ENCODE measurements at places on chromosomes 5 and 9. TPM values are rescaled to one million over a fixed set of nuclear protein-coding genes. Genes with fewer than 3 reads are reported as not detected.
A peak's percentile ranks its signal among the peaks of the same experiment; 100 is the strongest.

Gene TYRP1
- total RNA-seq = 13.4 TPM

Gene ARHGAP26
- total RNA-seq = 5.5 TPM

Gene FGD3
- 0.20 TPM for total RNA-seq

DNA sequence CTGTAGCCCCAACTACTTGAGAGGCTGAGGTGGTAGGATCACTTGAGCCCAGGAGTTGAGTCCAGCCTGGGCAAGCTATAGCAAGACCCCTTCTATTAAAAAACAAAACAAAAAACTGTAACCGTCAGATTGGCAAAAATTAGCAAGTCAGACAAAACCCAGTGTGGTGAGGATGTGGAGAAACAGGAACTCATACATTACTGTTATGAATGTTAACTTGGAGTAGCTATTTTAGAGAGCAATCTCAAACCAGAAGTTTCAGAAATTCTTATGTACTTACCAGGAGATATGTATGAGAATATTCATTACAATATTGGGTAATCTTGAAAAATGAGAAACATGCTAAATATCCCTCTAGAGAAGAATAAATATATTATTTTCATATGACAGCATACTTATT lies 120.3 kb downstream of the INVS start:
- no peak for DNase-seq

DNA sequence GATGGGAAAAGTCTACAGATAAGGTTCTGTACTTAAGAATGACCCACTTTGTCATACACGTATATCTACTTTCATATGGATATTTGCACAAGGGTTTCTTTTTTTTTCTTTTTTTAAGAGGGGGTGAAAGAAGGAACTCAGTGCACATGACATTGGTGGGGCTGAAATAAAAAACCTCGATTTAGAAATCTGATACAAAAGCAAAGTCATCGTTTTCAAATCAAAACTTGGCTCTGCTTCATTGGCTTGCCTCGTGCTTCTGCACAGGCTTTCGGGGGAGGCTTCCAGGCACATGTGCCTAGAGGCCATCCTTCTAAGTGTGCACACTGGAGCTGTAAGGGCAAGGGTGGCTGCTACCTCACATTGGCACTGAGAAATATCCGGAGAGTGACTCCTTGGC lies 31.1 kb downstream of the PTTG1 start:
- DNase-seq = no peak

DNA sequence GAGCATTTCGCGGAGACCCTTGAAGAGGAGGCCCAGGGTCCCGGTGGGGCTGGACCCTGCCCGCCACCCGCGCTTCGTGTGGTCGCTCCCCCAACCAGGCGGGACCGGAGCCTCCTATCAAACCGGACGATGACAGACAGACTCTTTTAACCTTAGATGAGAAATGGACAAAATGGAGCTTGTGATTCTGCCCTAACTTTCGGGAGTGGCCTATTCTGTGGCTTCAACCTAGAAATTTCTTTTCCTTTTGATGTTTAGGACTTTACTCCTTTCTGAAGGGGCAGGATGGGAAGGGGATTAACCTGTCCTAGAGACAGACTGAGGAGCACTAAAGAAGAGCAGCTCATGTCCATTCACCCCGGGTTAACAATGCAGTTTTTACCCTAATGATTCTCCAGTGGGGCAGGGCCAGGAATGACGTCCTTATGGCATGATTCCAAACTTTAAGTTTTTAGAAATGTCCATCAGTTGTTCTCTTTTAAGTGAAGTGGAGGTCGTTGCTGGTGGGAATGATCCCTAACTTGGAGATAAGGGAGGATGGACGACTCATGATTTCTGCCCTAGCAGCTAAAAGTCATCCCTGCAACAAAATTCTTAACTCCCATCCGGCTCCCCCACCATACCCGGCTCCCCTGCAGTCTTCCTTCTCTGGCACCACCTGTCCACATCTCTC lies 1.0 kb downstream of the NIPSNAP3A start:
- DNase-seq = peak; percentile 30

- DNase-seq = no peak
Observed at GRCh38 chr9:18060269-18060934, 413.6 kb upstream of the ADAMTSL1 start.
